ENCODE measurements at places on chromosomes 3 and 15.

DNA sequence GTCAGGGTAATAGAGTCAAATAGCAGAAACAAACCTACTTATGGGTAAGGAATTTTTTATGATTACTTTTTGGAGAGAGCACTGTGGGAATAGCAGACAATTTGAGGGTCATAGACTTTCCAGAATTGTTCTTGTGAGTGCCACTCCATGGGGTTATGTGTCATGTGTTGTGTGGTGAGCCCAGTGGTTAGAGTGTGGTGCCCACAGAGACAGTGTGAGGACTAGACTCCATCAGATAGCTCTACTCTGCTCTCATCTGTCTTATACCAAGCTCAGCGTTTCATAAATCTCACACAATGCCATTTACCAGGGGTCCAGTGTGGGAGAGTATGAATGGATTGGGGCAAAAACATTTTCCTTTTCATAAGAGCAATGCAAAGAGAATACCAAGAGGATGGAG, 188.9 kb downstream of the AGBL1 start:
- no peak for DNase-seq

DNA sequence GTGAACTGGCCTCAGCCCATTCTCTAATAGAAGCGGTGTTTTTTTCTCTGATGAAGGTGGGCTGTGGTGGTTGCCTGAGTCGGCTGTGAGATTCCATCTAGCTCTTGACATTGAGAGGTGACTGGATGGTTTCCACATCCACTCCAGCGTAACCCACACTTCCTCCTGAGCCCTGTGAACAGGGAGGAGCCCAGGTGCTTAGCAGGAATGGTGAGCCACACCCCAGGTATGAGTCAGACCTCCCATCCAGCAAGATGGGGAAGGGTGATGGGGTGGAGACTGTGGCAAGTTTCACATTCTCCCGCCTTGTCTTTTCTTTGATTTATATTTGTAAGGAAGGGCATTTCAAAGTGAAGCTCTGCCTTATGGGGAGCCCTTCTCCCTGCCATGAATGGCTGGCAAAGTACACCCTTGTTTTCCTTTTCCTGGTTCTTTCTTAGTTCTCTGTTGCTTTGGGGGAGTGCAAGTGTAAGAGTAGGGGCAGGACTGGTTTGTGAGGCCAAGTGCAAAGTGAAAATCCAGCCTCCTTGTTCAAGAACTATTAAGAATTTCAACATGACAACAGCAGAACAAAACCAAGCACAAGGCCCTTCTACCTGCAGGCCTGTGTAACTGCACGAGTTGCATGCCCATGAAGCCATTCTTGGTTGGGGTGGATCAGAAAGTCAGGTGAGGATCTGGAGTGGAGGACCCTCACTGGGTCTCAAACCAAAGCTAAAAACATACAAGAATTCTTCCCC, 4.6 kb upstream of the TPRG1 start:
- DNase-seq = no peak

DNA sequence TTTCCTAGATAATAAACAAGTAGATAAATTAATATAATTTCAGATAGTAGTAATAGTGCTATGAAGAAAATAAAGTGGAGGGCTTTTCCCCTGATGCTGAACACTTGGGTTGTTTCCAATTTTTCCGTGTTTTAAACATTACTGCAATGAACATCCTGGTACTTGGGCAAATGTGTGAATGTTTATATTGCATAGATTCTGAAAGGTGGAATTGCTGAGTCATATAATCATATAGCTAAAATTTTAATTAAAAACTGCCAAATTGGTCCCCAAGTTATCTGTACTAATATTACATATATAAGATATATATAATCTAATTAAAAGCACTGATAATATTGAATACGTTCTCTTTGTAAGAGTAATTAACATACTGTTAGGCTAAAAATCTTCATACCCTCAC, 10.0 kb downstream of the PPP2R3A start:
- no peak for DNase-seq

- no peak for DNase-seq
Observed at GRCh38 chr3:114669614-114670013, 375.8 kb downstream of the TIGIT start.

DNA sequence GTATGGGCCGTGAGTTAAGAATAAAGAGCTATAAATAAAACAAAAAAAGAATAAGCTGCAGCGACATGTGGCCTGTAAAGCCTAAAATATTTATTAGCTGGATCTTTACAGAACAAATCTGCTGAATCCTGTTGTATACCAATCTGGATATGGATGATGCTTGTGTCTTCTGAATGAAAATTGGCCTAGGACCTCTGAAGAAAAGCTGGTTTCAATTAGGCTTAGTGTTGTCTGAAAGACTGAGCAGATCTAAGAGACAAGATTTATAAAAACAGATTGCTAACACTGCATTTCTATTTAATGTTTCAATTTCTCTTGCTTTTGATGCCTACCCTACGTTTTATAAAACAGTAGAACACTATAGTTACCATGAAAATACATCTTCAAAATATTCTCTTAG, 57.9 kb downstream of the ST3GAL6 start:
- no peak for DNase-seq

DNA sequence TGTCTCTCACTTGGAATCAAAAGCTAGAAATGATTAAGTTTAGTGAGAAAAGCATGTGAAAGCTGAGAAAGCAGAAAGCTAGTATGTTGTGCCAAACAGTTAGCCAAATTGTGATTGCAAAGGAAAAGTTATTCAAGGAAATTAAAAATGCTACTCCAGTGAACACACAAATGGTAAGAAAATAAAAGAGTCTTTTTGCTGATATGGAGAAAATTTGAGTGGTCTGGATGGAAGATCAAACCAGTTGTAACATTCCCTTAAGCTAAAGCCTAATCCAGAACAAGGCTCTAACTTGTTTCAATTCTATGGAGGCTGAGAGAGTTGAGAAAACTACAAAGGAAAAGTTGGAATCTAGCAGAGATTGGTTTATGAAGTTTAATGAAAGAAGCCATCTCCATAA, 11.8 kb downstream of the ADGRG7 start:
- no peak for DNase-seq

DNA sequence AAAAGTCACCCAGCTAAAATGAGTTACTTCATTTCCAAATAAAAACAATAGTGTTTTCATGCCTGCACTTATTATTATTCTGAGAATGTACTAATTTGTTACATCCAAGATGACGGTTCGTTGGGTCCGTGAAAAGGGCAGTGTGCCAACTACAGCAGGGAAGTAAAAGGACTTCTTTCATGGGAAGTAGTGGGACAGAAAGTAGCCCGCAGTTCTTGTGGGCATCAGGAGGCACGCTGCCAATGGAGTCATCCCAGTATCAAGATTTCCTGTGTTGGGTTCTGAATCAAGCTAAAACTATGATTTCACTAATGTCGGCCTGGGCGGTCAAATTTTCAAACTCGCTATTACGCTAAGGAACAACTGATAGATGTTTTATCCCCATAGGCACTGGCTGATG, 254.5 kb upstream of the SOX2 start:
- DNase-seq = no peak

GRCh38 chr3:4584456-4585249, 91.5 kb downstream of the ITPR1 start:
- peak; percentile 82 for DNase-seq

GRCh38 chr15:64515825-64516224, 55.4 kb downstream of the ZNF609 start:
- no peak for DNase-seq

DNA sequence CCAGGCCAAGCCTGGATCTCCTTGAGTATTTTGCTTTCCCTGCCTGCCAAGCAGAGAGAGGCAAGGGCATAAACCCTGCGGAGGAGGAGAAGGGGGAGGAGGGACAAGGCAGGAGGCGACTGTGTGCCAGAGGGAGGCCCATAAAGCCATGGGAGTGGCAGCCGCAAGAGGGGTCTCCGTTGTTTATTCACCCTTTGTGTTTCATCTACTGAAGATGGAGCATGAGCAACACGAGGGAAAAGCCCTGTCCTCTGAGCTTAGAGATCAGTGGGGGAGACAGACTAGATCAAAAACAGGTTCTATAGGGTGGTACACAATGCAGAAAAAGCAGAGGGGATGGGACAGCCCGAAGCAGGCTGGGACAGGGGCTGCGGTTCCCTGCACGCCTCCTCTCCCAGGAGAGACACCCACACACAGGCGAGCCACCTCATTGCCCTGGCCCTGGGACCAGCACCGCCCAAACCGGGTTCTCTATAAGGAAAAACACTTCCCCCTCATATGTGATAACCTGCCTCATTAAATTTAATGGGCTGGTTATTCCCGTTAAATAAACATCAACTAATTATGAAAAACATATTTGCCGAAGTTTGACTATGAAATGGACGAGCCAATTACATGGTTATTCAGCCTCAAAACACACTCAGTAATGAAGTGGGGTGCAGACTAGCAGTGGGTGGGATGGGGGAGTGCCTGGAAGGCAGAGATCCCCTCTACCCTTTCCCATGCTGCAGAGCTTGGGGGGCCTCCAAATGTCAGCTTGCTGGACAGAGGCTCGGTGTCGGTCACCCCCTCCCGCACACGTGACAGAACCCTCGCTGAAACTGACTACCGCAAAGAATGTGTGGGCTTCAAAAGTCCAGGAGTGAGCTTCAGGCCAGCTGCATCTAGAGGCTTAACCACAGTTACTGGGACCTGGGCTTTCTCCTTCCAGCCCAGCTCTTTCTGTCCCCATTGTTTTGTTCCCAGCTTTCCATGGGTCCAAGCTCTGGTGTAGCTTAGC, 14.2 kb upstream of the PLXNA1 start:
- DNase-seq = no peak

DNA sequence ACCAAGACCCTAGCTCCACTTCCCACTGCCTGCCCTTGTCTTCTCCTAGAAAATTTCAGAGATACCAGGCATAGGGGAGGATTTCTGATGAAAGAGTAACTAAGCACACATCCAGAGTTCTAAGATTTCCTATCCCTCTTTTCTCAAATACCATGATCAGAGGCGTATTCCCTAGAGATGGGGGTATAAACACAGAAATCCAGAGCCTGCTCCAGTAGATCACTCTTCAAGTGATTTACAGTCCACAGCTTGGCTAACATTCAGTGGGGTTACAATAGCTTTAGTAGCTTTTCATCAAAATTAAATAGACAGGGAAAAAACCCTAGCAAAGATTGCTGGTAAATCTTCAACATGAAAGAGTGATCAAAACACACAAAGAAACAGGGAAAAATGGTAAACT, 800.7 kb upstream of the GRM7 start:
- no peak for DNase-seq

DNA sequence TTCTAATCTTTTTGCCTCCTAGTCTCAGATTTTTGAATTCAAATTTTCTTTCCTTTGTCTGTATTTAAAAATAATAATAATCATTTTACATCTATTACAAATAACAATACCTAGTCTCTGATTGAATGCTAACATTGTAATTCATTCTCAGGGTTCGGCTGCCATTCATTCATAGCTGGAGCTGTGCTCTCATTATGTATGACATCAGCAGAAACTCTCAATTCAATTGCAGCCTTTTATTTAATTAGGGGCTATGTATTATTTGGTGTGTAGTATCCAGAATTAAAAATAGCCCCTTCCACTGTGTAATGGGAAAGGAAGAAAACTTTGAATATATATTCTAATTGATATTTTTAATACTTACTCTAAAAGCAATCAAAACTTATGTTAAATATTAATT, 270.4 kb upstream of the MDFIC2 start:
- DNase-seq = no peak

- DNase-seq = no peak
Observed at GRCh38 chr15:50523851-50524251, 22.6 kb downstream of the USP50 start.

- DNase-seq = no peak
Observed at GRCh38 chr3:36282766-36283165, 97.5 kb upstream of the STAC start.

GRCh38 chr3:11482021-11482420, 161.7 kb downstream of the VGLL4 start:
- DNase-seq = no peak

- DNase-seq = no peak
Observed at GRCh38 chr3:111200027-111200426, 128.4 kb downstream of the NECTIN3 start.

GRCh38 chr3:50147861-50148260, 7.3 kb upstream of the SEMA3F start:
- no peak for DNase-seq

GRCh38 chr15:46622851-46623250, 988.0 kb downstream of the SQOR start:
- no peak for DNase-seq

- DNase-seq = no peak
Observed at GRCh38 chr15:73991260-73991659, 835 bp downstream of the STOML1 start.

DNA sequence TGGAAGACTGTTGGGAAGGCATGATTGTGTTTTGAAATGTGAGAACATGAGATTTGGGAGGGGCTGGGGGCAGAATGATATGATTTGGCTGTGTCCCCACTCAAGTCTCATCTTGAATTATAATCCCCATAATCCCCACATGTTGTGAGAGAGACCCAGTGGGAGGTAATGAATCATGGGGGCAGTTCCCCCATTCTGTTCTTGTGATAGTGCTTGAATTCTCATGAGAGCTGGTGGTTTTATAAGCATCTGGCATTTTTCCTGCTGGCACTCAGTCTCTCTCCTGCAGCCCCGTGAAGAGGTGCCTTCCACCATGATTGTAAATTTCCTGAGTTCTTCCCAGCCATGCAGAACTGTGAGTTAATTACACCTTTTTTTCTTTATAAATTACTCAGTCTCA, 430.5 kb downstream of the OTOL1 start:
- no peak for DNase-seq

GRCh38 chr15:57306944-57307411, 69.3 kb upstream of the CGNL1 start:
- no peak for DNase-seq

- DNase-seq = no peak
Observed at GRCh38 chr15:36896949-36897348, 203.4 kb downstream of the MEIS2 start.
